ENCODE measurements at places on chromosomes 2 and 18. TPM values are rescaled to one million over a fixed set of nuclear protein-coding genes. Genes with fewer than 3 reads are reported as not detected.

The SDC1 gene
- 452 TPM for total RNA-seq

The UXS1 gene
- 11.6 TPM for total RNA-seq

DNA sequence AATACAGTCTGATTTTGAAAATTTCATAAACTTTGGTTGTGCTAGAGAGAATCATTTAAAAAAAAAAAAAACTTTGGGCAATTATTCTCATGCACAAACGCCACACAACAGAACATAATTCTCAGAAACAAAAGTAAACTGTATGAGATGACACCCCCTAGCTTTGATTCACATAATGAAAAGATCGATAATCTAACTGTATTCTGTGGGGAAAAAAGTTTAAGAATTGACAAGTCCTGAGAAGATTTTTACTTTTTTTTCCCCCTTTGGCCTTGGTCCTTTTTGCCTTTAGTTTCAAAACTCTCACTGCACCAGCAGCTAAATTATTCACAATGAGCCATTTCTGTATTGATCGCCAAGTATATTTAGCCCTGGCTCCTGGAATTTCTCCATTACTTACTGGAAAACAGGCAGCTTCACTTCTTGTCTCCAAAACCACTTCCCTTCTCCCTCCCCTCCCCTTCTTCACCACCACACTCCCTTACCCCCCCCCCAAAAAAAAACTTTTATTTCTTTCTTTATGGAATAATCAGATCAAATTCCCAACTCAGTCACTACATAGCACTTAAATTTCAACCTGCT lies 2.0 kb downstream of the IKZF2 start:
- no peak for DNase-seq

GRCh38 chr2:15300624-15301573 lies 260.2 kb downstream of the NBAS start:
- no peak for DNase-seq

DNA sequence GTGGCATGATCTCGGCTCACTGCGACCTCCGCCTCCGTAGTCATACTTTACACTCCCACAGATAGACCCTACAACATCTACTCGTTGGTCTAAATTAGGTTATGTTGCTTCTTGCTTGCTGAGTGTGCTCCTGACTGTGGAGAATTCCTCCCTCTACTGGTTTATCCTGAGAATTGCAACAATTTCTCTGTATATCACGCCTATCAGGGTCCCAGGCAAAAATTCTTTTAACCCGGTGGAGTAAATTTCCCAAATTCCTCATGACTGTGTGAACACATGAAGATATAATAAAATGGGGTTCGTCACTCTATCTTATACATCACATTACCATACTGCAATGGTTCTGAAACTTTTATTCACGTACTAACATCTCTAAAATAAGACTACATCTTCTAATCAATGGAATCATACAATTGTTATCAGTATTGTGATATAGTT lies 156.7 kb downstream of the EVA1A start:
- DNase-seq: no peak

DNA sequence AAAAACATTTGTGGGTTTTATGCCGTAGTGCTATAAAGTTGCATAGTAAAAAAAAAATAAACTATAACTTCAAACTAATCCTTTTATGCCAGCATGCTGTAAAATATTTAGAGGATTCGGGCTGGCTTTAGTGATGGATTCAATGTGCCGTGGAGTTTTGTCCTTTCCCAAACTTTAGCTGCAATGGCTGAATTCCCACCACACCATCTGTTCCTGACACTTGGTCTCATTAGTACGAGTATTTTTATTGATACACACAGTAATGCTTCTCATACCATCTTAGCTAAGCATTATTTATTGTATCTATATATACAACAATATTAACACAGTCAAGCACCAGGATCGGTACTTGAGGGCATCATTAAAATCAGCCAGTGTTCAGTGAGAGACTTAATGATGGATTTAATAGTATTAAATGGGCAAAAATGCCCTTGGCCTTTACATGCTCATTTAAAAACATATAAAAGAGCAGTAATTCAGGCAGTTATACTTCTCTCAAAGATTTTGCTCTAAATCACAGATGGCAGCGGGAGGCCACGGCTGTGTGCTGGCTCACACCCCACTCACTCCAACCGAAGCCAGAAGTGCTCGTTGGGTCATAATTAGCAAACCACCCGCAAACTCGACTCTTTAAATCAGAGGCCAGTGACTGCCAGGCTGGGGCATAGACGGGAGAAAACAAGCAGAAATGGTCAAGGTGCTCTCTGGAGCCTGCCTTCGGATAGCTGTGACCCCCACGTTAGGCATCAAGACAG lies 297.0 kb upstream of the REV1 start:
- DNase-seq: no peak

DNA sequence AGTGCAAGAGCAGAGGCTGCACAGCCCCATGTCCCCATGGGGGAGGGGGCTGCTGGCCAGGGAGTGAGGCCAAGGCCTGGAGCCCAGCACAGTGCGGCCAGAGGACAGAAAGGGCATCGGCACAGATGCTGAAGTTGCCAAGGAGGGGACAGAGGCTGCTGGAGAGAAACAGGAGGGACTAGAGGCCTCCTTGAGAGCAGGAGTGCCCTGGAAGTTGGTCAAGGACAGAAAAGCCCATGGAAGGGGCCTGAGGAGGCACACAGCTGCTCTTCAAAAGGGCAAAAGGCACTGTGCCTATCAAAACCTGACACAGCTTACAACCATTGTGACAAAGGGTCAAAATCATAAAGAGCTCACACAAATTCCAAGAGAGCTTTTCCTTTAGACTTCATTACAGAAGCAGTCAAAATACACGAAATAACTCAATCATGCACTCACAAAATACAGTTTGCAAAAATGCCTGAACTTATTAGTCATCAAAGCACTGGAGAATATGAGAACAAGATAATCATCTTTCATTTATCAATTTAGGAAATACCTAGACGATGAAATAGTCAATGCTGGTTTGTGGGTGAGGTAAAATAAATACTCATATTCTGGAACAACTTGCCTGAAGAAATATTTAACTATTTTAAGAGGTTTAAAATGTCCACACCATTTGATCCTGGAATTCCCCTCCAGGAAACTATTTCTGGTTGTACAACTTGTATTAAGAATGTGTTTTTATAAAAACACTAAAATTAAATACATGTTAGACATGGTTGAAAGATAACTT lies 79.6 kb downstream of the USP40 start:
- DNase-seq: no peak
